GM13976 (cell line): ENCODE measurements at places on chromosomes 12 and 14.

DNA sequence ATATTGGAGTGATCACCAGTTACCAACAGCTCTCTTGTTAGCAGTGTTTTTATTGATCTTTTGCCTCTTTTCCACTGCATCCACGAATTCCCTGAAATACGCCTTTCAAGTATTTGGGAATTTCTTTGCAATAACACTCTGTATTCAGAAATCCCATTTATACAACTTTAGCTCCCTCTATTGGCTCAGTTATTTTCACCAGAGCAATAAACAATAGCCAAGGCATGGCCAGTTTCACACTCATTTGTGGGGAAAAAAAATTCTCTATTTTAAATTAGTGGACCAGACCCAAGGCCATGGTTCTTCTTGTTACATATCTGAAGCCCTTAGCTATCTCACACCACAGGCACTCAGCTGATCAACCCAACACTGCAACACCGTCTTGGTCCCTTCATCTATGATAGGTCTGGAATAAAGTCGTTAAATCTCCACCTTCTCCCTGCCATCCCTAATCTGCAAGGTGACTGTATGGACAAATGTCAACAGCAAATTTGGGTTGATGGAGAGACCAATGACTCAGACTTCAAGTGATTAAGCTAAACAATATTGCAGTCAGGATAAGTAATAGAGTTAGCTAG is 92.4 kb upstream of the TMEM260 start:
- no peak for DNase-seq

DNA sequence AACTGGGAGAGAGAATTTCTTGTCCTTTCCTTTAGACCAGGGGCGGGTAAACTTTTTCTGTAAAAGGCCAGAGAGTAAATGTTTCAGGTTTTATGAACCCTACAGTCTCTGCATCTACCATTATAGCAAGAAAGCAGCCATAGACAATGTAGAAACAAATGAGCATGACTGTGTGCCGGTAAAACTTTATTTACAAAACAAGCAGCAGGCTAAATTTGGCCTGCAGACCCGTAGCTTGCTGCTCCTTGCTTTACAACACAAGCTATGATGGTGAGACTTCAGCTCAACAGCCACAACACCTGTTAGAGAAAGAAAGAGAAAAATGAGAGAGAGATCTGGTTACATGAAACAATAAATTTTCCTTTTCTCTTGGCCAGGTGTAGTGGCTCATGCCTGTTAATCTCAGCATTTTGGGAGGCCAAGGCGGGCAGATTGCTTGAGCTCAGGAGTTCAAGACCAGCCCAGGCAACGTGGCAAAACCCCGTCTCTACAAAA is 4.2 kb upstream of the CDC42BPB start:
- DNase-seq = no peak

DNA sequence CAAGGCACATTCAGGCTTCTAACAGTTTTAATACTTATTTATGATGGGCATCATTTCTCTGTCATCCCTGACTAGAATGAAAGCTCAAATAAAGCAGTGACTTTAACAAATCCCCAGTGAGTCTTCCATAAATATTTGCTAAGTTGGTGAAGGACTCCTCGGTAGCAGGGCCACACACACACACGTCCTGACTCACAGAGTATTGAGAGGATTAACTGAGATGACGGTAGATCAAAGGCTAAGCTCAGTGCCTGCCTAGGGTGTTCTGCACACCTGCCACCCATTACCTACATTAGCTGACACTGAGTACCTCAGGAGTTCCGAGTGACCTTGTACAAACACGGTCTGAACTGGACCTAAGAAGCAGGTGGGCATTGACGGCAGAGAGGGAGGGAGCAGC is 197.3 kb upstream of the SFSWAP start:
- DNase-seq = no peak

DNA sequence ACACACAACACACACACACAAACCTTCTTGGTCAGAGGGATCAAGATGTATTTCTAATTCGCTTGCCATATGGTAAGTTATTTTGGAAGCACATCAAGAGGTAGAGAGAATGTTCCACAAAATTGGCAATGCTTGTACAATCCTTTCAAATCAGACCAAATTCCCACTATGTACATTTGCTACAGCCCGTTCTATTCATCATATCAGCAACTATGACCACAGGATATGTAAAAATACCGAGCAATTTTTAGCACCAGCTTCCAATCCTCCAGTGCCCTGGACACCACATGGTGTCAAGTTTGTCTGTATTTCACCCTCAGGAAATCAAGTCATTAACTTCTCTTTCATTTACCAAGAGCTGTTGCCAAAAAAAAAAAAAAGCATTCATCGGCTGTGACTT is 21.2 kb downstream of the TBX5 start:
- no peak for DNase-seq

- DNase-seq = no peak
These were observed 6.5 kb downstream of the CCDC175 start for GRCh38 chr14:59570122-59570521.
